Prostate gland (tissue), 2 donors: ENCODE measurements at places on chromosomes 1 and 21.

- DNase-seq = peak; percentile 91
These were observed 34.5 kb downstream of the SLC44A3 start for GRCh38 chr1:94854458-94855306.

- DNase-seq = no peak
These were observed 229.4 kb downstream of the PTPRU start for GRCh38 chr1:29465755-29466154.

- no peak for DNase-seq
These were observed 681 bp upstream of the GPR61 start for GRCh38 chr1:109538827-109539555.

GRCh38 chr1:181423301-181423918 is 59.9 kb upstream of the CACNA1E start:
- no peak for DNase-seq

DNA sequence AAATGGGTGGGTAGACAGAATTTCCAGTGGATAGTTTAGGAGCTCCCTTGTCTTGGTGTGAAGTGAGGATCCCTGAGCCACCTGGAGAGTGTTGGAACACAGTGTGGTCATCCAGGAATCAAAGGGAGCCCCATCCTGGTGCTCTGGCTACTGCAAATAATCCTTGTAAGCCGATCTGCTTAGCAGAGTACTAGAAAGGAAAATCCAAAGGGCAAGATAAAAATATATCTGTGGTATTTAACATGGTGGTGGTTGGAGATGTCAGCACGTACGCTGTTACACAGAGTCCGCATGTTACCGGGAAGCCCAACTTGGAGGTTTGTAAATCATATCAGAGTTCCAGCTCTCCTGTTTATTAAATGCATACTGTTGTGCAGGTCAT is 39.0 kb downstream of the VANGL1 start:
- DNase-seq = no peak

GRCh38 chr1:198879711-198880306 is 241.0 kb downstream of the PTPRC start:
- DNase-seq = no peak

- no peak for DNase-seq
These were observed 84.0 kb upstream of the TLR5 start for GRCh38 chr1:223227031-223227430.

DNA sequence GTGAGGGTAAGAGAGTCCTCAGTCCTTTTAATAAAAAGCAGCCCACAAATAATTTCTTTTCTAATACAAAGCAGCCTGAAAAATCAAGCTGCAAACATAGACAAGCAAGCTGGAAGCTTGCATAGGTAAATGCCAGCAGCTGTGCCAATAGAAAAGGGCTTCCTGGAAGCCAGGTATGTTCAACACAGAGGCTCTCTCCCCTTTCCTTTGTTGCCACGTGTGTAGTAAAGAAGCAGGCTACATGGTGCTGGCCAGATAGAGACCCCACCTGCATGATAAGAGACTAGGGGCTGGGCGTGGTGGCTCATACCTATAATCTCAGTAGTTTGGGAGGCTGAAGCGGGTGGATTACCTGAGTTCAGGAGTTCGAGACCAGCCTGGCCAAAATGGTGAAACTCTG is 50.1 kb upstream of the ERRFI1 start:
- DNase-seq = no peak

GRCh38 chr1:28097100-28097472 is 8.7 kb upstream of the EYA3 start:
- DNase-seq = no peak

DNA sequence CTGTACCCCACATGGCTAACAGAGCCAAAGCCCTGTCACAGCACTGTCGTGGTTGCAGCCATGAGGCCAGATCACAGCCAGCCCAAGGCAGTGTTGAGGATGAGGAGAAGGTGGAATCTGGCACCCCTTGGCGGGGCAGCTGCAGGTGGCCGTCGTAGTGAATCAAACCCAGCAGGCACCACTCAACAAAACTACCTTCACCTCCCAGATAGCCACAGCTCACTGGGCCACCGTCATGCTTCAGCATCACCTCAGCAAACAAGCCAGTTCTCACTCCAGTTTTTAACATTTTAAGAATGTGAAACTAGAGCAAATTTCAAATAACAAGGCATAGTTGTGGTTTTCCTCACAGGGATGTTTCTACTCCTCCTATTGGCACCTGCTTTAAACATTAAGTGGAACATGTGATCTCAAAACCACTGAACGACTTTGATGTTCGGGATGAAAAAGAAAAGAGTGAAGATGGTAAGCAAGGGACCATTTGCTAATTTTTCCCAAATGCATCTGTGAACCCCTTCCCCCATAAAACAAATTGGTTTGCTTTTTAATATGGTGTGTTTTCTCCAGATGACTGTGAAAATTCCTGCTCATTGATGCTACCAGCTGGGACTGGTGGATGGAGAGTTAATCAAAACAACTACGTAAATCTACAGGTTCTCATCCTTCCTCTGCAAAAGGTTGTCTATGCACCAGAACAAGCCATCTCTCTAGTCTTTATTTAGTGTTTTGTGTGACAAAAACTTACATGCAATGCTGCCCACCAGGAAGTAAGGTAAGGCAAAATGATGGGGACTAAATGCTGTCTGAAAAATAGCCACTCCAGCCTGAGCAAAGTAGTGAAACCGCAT is 45.5 kb downstream of the TOR1AIP2 start:
- DNase-seq = no peak

GRCh38 chr1:42456754-42457089 is 379 bp downstream of the PPCS start:
- DNase-seq = peak; percentile 42

- DNase-seq = no peak
These were observed 30.9 kb upstream of the RAP1GAP start for GRCh38 chr1:21700094-21700493.

DNA sequence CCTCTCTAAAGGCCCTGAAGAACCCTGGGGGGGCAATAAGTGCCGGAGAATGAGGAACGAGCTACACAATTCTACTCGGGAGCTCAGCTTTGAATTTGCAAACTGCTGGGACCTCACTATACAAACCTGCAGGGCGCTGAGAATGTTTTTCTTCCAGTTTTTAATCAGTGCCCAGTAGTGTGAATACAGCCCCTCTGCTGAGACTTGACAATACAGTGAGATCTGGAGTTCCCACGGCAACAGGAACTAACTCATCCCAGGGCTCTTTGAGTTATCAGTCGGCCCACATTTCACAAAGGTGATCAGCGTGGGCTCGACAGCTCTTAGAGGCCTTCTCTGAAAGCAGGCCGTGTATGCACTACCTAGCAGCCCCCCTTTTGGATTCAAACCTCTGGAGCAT is 41.7 kb downstream of the TMEM53 start:
- no peak for DNase-seq

DNA sequence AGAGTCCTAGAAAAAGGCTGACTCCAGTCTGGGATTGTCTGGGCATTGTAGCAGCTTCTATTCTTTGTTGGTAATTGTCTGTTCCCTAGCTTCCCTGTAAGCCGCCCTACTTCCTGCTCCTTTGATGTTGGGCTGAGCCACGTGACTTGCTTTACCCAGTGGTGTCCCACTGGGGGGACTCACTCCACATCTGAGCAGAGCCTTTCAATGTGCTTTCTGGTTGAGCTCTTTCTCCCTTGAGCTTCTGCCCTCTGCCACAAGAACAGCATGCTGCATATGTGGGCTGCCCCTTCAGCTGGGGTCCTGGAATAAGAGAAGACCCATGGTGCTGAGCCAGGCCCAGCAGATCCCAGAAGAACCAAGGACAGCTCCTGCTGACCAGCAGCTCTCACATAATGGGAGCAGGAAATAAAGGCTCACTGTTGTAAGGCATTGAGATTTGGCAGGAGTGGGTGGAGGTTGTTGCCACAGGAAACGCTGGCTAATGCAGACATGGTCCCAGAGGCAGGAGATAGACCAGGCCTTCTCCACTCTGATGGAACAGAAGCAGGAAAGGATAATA is 276.3 kb upstream of the GJB5 start:
- DNase-seq = no peak

GRCh38 chr21:45167796-45168222 is 93.4 kb downstream of the ADARB1 start:
- no peak for DNase-seq

- no peak for DNase-seq
These were observed 6.1 kb downstream of the STX12 start for GRCh38 chr1:27779122-27779521.

DNA sequence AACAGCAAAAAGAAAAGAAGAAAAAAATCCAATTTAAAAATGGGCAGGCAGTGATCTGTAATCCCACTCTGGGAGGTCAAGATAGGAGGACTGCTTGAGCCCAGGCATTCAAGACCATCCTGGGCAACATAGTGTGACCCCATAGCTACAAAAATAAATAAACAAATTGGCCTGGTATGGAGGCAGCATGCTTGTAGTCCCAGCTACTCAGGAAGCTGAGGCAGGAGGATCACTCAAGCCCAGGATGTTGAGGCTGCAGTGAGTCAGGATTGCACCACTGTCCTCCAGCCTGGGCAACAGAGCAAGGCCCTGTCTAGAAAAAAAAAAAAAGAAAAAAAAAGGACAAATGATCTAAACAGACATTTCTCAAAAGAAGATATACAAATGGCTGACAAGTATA is 99.6 kb downstream of the EIF4G3 start:
- DNase-seq = no peak

DNA sequence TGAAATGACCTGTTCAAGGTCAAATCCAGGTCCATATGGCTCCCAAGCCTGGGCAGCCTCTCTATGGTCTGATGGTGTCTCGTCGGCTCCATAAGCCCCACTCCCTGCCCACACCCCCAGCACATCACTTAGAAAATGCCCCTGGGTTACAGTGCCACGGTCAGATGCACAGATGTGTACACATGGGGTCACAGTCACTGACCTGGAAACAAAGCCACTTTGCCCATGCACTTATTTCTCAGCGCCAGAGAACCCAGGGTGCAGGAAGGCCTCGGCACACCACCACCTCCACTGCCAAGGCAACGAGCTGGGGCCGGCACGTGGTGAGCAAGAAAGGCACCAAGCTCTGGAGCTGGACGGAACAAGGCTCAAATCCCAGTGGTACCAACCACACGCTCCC is 24.7 kb downstream of the IFFO2 start:
- no peak for DNase-seq

DNA sequence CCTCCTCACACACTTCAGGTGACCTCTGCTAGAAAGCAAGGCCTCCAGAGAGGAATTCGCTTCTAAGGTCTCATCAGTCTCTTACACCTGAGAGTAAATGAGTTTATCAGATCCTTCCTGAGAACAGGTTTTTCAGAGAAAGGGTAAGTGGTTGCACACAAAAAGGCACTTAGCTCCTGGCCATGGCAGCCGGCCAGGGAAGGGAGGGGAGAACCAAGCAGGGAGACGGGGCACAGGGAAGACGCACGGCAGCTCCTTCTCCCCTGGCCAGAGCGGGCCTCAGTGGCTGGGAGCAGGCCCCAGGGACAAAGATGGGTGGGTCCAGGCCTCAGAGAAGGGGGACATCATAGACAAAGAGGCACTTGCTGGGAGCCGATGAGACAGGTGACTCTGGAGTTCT is 3.6 kb upstream of the TNNT2 start:
- DNase-seq = peak; percentile 39

- no peak for DNase-seq
These were observed 18.6 kb downstream of the EBNA1BP2 start for GRCh38 chr1:43153443-43153842.

DNA sequence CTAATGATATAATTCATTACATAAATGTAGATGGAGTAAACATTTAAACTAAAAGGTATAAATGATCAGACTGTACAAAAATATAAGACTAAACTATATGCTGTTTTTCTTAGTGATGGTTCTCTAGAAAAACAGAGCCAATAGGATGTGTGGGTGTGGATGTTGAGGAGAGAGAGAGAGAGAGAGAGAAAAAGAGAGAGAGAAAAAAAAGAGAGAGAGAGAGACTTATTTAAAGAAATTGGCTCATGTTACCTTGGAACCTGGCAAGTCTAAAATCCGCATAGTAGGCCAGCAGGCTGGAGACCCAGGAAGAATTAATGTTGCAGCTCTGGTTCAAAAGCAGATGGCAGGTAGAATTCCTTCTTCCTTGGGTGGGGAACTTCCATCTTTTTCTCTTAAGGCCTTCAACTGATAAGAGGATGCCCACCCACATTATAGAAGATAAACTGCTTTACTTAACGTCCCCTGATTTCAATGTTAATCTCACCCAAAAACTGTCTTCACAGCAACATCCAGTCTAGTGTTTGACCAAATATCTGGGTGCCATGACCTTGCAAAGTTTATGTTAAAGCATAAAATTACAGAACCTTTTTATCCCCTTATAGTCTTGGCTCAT is 74.3 kb upstream of the KCNJ15 start:
- DNase-seq = no peak

- no peak for DNase-seq
These were observed 67.6 kb upstream of the GUCA2B start for GRCh38 chr1:42085596-42085995.

DNA sequence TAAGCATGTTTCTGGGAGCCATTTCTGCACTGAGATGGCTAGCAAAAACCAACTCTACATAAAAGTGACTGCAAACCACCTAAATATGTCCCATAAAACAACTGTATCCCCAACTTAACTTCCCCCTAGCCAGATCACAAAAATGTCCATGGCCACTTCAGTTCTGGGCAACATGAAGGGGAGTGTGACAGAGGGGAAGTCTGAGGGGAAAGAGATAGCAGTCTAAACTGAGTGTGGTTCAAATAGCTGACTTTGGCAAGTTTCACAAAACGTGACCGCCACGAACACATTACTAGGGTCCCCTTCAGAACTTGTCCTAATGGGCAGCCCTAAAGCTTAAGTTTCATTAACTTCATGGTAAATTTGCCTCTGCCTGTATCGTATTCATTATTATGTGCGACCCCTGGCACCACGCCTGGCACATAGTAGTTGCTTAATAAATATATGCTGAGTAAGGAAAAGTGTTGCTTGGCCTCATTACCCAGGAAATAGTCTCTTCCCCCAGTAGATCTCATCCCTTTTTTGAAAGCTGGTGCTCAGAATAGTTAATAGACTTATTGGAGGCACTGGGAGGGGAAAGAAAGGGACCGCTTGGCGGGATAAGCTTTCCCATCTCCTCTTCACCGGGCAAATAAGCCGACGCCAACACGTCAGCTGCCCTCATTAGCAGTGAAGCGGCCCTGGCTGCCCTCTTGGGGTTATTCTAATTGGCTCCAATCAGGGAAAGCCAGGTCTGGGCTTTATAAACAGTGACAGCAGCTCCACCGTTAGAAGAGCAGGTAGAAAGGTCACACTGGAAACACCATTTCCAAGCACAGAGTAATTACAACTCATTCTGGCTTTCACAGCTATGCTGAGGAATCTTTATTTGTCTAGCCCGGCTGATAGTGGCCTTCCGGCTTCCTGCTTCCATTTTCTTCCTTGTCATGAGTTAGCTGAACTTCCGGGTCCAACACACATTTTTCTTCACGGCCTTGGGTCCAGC is 122.1 kb downstream of the LRIG2 start:
- DNase-seq = no peak

GRCh38 chr1:234001817-234002216 is 97.3 kb downstream of the SLC35F3 start:
- no peak for DNase-seq

GRCh38 chr1:234772345-234773147 is 162.6 kb upstream of the IRF2BP2 start:
- peak; percentile 67 for DNase-seq

DNA sequence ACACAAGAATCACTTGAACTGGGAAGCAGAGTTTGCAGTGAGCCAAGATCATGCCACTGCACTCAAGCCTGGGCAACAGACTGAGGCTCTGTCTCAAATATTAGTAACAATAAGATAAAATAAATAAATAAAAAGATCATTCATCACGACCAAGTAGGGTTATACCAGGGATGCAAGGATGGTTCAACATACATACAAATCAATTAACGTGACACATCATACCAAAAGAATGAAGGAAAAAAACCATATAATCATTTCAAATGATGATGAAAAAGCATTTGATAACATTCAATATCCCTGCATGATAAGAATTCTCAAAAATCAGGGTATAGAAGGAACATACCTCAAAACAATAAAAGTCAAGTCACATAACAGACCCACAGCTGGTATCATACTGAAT is 38.3 kb downstream of the PHTF1 start:
- no peak for DNase-seq
